ENCODE measurements at places on chromosomes 4 and X. TPM values are rescaled to one million over a fixed set of nuclear protein-coding genes. Genes with fewer than 3 reads are reported as not detected.

DNA sequence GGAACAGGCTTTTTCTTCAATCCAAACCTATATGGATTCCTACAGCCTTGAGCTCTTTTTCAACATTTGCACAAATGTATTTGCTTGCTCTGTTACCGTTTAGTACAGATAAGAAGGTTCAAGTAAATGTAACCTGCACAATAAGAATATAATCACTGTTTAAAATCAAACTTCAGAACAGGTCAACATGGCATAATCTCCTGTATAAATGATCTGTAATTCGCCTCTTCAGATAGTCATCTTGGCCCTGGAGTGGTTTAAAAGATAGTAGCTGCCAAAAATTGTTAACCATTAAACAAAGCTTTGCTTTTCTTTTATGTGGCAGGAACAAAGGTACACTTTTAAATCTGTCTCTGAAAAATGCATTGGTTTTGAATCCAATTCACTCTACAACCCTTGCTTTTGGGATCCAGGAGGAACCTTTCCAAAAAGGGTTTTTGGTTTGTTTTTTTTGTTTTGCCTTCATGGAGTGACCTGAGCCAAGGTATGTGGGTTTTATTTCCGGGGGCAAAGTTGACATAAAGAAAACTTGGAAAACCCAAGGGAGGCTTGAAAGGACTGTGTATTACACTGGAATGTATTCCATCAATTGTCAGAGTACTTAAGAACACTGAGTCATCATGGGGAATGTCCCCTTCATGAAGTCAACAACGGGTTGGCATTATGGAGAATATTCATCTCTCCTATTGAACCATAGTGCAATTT lies 210.4 kb upstream of the HCCS start:
- DNase-seq, result no peak
- H3K27me3 ChIP-seq, result no peaks in the 10 kb centered on the region
- H3K27ac ChIP-seq, result no peak overlapping the region
- H3K36me3 ChIP-seq, result no peaks in the 10 kb centered on the region
- no peak overlapping the region for H3K4me3 ChIP-seq

DNA sequence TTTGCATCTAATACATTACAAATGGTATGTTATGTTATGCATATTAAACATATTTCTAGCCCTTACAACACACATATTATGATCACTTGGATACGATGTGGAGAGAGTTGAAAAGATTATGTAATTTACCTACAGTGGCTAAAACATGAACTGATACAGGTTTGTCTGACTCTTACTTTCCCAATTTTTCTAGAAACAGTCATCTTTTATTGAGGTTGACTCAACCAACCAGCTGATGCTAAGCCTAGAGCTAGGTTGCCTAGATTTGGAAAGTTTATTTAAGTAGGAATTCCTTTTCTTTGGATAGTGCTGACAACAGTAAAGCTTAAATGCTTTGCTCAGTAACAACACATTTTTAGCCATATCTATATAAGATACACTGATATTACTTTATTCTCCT lies 1215.1 kb downstream of the ADGRL3 start:
- no peak overlapping the region for H3K27ac ChIP-seq
- H3K27me3 ChIP-seq, result no peaks in the 10 kb centered on the region
- DNase-seq, result no peak

- H3K4me3 ChIP-seq, result no peak overlapping the region
- DNase-seq, result no peak
- no peaks in the 10 kb centered on the region for H3K27me3 ChIP-seq
Measured at GRCh38 chrX:40816906-40817305, 81.6 kb upstream of the MED14 start.

DNA sequence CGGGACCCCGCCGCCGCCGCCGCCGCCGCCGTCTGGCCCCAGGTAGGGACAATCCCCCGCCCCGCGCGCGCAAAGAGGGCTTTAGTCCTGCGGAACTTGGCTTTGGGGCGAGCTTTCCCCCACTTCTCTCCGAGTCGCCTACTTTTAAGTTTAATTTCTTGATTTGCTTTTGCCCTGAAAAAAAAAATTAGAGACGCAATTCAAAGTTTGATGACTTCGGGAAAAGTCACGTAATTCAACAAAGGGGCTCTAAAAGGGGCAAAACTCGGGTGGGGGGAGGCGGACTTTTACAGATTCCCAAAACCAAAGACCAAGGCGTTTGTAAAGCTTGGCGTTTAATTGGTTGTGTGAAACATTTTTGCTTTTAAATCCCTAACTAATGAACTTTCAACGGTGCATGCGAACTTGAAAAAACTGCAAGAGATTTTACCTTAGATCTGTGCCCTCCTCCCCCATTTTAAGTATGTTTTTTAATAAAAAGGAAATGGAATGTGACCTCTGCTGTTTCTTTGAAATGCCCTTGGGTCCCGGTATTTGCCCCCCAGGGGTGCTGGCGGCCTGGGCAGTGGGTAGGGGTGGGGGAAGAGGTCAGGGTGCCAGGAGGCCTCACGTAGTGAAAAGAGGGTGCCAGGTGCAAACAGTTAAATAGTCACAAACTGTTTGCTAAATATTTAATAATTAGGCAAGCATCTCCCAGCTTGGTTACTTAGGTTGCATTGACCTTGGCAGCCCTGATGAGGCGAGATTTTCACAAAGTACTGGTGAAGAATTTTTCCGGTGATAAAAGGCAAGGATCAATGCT lies 209.7 kb downstream of the NWD2 start:
- H3K27ac ChIP-seq, result no peak overlapping the region
- DNase-seq, result no peak
- H3K4me1 ChIP-seq, result peaks cover 7% of the 10 kb centered on the region
- H3K4me3 ChIP-seq, result no peak overlapping the region

DNA sequence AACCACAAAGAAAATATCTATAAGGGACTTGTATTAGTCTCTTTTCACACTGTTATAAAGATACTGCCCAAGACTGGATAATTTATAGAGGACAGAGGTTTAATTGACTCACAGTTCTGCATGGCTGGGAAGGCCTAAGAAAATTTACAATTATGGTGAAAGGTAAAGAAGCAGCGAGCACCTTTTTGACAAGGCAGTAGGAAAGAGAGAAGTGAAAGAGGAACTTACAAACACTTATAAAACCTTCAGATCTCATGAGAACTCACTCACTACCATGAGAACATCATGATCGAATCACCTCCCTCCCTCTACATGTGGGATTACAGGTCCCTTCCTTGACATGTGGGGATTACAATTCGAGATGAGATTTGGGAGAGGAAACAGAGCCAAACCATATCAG lies 856.0 kb downstream of the TRAM1L1 start:
- H3K27ac ChIP-seq, result no peak overlapping the region
- no peak for DNase-seq
- no peaks in the 10 kb centered on the region for H3K4me1 ChIP-seq
- no peak overlapping the region for H3K4me3 ChIP-seq
- no peaks in the 10 kb centered on the region for H3K27me3 ChIP-seq
- no peaks in the 10 kb centered on the region for H3K36me3 ChIP-seq

DNA sequence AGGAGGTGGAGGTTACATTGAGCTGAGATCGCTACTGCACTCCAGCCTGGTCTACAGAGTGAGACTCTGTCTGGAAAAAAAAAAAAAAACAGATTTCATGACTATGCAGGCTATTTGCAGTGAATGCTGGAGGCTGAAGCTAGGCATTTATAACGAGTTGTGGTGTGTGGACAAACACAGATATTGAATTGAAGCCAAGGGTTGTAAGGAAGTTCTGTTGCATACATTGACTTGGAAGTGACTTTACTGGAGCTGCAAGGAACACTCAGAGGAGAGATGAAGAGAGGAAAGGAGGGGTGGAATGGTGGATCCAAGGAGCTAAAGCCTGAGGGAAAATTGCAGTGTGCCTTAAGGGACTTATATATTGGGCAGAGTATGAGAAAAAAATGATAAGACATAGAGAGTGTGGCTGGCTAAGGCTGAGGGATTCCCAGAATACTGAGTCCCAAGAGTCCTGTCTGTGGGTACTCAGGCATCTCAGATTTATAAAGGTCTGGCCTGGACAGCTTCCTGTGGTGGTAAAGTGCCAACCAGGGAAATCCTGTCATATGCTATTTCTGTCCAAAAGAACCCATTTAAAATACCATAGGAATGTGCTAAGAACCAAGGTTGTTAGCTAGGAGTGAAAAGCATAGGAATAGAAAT lies 87.8 kb upstream of the GUCY1A1 start:
- H3K27me3 ChIP-seq, result peaks cover 5% of the 10 kb centered on the region
- no peak overlapping the region for H3K27ac ChIP-seq
- DNase-seq, result no peak
- no peak overlapping the region for H3K4me3 ChIP-seq
- H3K4me1 ChIP-seq, result peaks cover 18% of the 10 kb centered on the region

DNA sequence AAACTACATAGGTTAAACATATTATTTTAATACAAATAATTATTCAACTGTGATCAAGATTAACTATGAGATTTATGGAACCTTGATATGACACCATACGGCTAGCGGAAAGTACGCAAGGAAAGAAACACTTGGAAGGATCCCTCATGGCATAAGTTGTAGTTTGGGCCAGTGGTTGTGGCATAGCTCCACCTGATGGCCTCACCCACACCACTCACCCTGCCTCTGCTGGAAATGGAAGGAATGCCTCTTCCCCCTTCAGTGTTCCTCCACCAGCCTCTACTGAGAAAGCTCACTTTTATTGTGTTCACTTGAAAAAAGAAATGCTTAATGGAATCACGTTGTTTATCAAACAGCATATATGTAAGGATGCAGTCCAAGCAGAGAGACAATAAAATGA lies 86.4 kb downstream of the BMP15 start:
- H3K4me1 ChIP-seq, result no peaks in the 10 kb centered on the region
- no peak for DNase-seq
- H3K36me3 ChIP-seq, result no peaks in the 10 kb centered on the region
- H3K27ac ChIP-seq, result no peak overlapping the region
- H3K27me3 ChIP-seq, result no peaks in the 10 kb centered on the region
- no peak overlapping the region for H3K4me3 ChIP-seq

DNA sequence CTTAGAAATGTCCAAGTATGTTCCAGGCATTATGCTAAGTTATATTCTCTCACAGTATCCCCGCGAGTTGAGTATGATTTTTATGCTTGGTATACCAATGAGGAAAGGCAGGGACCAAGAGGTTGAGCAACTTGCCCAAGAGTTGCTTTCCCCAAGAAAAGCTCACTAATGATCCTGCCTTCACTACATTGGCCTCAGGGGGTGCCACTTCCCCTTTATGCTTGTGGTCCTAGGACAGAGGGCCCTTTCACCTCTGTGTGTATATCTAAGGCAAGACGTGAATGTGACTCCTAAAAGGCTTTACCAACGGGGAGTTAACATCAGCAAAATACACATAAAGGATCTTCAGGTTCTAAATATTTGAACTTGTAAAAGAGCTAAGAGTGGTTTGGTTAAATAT lies 164.4 kb upstream of the CPEB2 start:
- H3K36me3 ChIP-seq, result no peaks in the 10 kb centered on the region
- no peaks in the 10 kb centered on the region for H3K27me3 ChIP-seq
- no peak for DNase-seq

DNA sequence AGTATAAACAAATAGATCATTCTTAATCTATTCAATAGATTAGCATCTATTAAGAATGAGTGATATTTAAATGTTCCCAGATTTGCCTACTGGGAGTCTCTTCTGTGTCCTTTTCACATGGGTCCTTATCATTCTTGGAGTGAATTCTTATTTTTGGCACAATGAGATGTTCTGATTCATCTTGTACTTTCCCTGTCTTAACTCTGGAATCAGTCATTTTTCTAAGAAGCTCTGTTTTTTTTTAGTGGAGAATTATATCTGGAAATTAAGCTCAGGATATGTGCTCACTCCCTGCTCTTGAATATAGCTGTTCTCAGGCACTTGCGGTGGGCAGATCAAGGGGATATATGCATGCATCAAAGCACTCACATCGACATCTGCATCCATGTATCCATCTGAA lies 625.3 kb upstream of the HS3ST1 start:
- no peak for DNase-seq
- no peaks in the 10 kb centered on the region for H3K4me1 ChIP-seq
- H3K4me3 ChIP-seq, result no peak overlapping the region

DNA sequence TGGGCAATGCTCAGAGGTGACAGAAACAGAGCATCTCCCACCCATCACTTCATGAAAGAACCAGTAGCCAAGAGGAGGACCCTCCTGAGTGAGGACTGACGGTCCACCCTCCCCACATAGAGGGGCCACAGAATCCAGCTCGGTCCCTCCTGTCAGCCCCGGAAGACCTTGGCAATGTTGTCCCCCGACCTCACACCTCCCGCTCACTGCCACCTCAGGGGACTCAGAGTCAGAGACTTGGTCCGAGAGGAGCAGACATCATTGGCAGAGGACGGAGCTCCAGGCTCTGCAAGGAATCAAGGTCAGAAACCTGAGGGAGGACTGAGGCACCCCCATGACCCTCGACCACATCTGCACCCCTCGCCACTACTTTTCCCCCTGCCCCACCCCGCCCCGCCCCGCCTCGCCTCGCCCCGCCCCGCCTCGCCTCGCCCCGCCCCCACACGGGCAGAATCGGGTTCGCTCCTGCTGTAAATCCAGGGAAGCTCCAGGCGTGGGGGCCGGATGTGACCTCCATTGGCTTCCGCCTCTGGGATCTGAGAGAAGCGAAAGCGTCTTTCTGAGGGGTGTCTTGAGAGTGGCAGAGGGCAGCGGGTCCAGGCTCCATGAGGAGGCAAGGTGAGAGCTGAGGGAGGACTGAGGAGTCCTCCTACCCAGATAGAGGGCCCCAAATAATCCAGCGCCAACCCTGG lies at the start of gene MAGEA11:
MAGEA11 (plus strand) TSS at position 516 of the 692 bp plus-strand sequence. CDS start 1,100 bp downstream, outside the sequence.
- H3K27ac ChIP-seq, result no peak within 1 kb of the TSS
- H3K27me3 ChIP-seq, result no peaks in the 10 kb centered on the region
- H3K4me3 ChIP-seq, result no peak within 1 kb of the TSS
- DNase-seq, result no peak
- no peaks in the 10 kb centered on the region for H3K36me3 ChIP-seq

MGST2 gene
- total RNA-seq, result 29.5 TPM

HSFX1 gene
- 0.57 TPM for total RNA-seq

DNA sequence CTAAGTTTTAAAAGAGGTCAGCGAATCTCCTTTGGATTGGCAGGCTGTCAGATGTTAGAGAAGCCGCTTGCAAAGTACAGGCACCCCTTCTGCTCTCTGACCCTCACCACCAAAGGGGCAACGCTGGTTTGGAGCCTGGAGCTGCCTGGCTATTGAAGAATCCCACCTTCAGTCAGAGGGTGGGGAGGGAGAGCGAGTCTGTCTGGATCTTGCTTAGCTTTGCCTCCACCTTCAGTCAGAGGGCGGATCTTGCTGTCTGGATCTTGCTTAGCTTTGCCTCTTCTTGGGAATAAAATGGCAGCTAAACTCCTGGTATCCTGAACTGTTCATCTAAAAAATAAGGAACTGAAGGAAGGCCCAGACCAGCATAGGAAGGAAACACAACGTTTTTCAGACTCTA lies 7.3 kb downstream of the CCDC110 start:
- no peak for DNase-seq
- H3K36me3 ChIP-seq, result no peaks in the 10 kb centered on the region
- H3K4me3 ChIP-seq, result no peak overlapping the region
- no peak overlapping the region for H3K27ac ChIP-seq
- H3K4me1 ChIP-seq, result no peaks in the 10 kb centered on the region

INTS12 gene
- total RNA-seq, result 18.5 TPM

GRCh38 chrX:137354851-137355250 lies 211.1 kb upstream of the ZIC3 start:
- no peak overlapping the region for H3K27ac ChIP-seq
- no peaks in the 10 kb centered on the region for H3K27me3 ChIP-seq
- no peak overlapping the region for H3K4me3 ChIP-seq
- no peaks in the 10 kb centered on the region for H3K4me1 ChIP-seq
